ENCODE measurements at places on chromosomes 3 and 15. TPM values are rescaled to one million over a fixed set of nuclear protein-coding genes. Genes with fewer than 3 reads are reported as not detected.
A peak's percentile ranks its signal among the peaks of the same experiment; 100 is the strongest.

GRCh38 chr15:66424963-66425612 lies 38.4 kb downstream of the MAP2K1 start:
- H3K4me1 ChIP-seq, result peaks cover 31% of the 10 kb centered on the region
- H3K27me3 ChIP-seq, result no peaks in the 10 kb centered on the region

- H3K27ac ChIP-seq, result no peak overlapping the region
- H3K4me3 ChIP-seq, result no peak overlapping the region
- H3K4me1 ChIP-seq, result peaks cover 5% of the 10 kb centered on the region
- H3K36me3 ChIP-seq, result no peaks in the 10 kb centered on the region
- no peaks in the 10 kb centered on the region for H3K27me3 ChIP-seq
Observed at GRCh38 chr15:40316931-40317330, 6.6 kb upstream of the INAFM2 start.

DNA sequence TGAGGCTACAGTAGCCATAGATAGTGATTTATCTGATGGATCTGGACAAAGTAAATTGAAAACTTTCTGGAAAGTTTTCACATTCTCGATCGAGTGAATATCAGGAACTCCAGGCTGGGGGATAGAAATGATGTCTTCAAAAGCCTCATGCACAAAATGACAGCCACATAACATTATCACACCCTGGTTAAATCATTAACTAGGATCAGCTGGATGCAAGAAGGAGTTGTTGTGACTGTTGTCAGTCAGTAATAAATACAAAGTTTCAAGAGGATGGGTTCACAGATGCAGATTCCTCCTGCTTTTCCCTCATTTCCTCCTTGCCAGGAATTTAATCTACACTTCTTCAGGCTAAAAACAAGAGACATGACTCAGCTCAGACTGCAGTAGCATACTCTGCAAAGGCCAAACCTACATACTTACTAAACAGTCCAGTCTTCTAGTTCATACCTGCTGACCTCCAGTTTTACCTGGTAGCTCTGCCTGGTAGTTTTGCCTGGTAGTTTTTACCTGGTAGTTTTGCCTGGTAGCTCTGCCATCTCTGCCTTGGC lies 40.9 kb downstream of the C2CD4A start:
- no peaks in the 10 kb centered on the region for H3K4me1 ChIP-seq
- no peak overlapping the region for H3K4me3 ChIP-seq
- H3K27ac ChIP-seq, result no peak overlapping the region
- no peaks in the 10 kb centered on the region for H3K27me3 ChIP-seq
- DNase-seq, result no peak

GRCh38 chr3:4432259-4432658 lies 34.8 kb downstream of the SUMF1 start:
- H3K27ac ChIP-seq, result no peak overlapping the region
- H3K27me3 ChIP-seq, result no peaks in the 10 kb centered on the region
- no peak overlapping the region for H3K4me3 ChIP-seq
- H3K4me1 ChIP-seq, result no peaks in the 10 kb centered on the region
- H3K36me3 ChIP-seq, result peaks cover 5% of the 10 kb centered on the region

DNA sequence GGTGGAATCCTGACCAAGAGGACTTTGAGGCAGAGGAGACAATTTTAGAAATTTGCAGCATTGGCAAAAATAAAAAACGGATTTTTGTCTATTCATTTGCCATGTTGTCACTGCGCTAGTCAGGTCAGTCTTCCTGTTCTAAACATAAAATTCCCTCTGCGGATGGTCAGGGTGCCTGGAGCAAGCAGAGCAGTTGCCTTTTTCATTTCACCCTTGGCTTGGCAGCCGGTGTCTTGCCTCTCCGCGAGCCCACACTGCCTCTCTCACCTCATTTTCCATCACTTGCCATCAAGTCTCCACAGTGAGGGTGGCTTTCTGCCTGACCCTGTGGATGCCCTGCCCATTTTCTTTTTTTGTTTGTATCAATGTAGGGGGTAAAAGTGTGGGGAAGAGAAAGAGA lies 396.1 kb downstream of the LRTM1 start:
- no peaks in the 10 kb centered on the region for H3K27me3 ChIP-seq
- H3K27ac ChIP-seq, result no peak overlapping the region
- no peaks in the 10 kb centered on the region for H3K36me3 ChIP-seq
- H3K4me1 ChIP-seq, result no peaks in the 10 kb centered on the region

The SKIL gene
- 109 TPM for total RNA-seq

- H3K27me3 ChIP-seq, result no peaks in the 10 kb centered on the region
- H3K27ac ChIP-seq, result no peak overlapping the region
- H3K36me3 ChIP-seq, result peaks cover 10% of the 10 kb centered on the region
- no peak for DNase-seq
- H3K4me1 ChIP-seq, result no peaks in the 10 kb centered on the region
Observed at GRCh38 chr3:185207931-185208746, 45.7 kb downstream of the EHHADH start.

The PARP15 gene
- total RNA-seq, result 5.8 TPM

The ATP13A4 gene
- total RNA-seq, result 74.1 TPM

GRCh38 chr15:38860253-38860652 lies 295.6 kb upstream of the RASGRP1 start:
- H3K36me3 ChIP-seq, result no peaks in the 10 kb centered on the region
- no peak overlapping the region for H3K4me3 ChIP-seq
- no peaks in the 10 kb centered on the region for H3K27me3 ChIP-seq
- peaks cover 6% of the 10 kb centered on the region for H3K4me1 ChIP-seq
- no peak for DNase-seq
- no peak overlapping the region for H3K27ac ChIP-seq

GRCh38 chr3:171833789-171834460 lies 9.2 kb upstream of the TMEM212 start:
- no peak for DNase-seq
- H3K4me3 ChIP-seq, result no peak overlapping the region
- peaks cover 55% of the 10 kb centered on the region for H3K4me1 ChIP-seq

- no peak for DNase-seq
- no peaks in the 10 kb centered on the region for H3K27me3 ChIP-seq
- no peak overlapping the region for H3K27ac ChIP-seq
- H3K36me3 ChIP-seq, result no peaks in the 10 kb centered on the region
- H3K4me3 ChIP-seq, result no peak overlapping the region
Observed at GRCh38 chr3:87873136-87873535, 185.7 kb downstream of the CGGBP1 start.

GRCh38 chr3:13621381-13622221 lies 72.7 kb downstream of the FBLN2 start:
- DNase-seq, result peak; percentile 24
- H3K36me3 ChIP-seq, result no peaks in the 10 kb centered on the region
- H3K27me3 ChIP-seq, result no peaks in the 10 kb centered on the region
- no peaks in the 10 kb centered on the region for H3K4me1 ChIP-seq
- H3K4me3 ChIP-seq, result no peak overlapping the region

GRCh38 chr3:13199006-13199776 lies 126.0 kb upstream of the IQSEC1 start:
- peaks cover 62% of the 10 kb centered on the region for H3K27me3 ChIP-seq
- H3K4me1 ChIP-seq, result no peaks in the 10 kb centered on the region
- H3K4me3 ChIP-seq, result no peak overlapping the region
- no peak for DNase-seq

GRCh38 chr15:56934269-56934668 lies 15.8 kb downstream of the TCF12 start:
- peaks cover 38% of the 10 kb centered on the region for H3K4me1 ChIP-seq
- H3K36me3 ChIP-seq, result no peaks in the 10 kb centered on the region

- no peaks in the 10 kb centered on the region for H3K36me3 ChIP-seq
- no peak overlapping the region for H3K27ac ChIP-seq
Observed at GRCh38 chr3:54067055-54067698, 55.2 kb upstream of the CACNA2D3 start.

GRCh38 chr3:44104668-44105321 lies 136.9 kb upstream of the TOPAZ1 start:
- no peak for DNase-seq
- H3K27ac ChIP-seq, result no peak overlapping the region
- no peak overlapping the region for H3K4me3 ChIP-seq
- peaks cover 3% of the 10 kb centered on the region for H3K4me1 ChIP-seq
- H3K36me3 ChIP-seq, result no peaks in the 10 kb centered on the region

The GUCA1C gene
- total RNA-seq, result not detected

The RBP2 gene
- total RNA-seq, result 9.3 TPM
